ENCODE measurements at places on chromosomes 7 and 10.

DNA sequence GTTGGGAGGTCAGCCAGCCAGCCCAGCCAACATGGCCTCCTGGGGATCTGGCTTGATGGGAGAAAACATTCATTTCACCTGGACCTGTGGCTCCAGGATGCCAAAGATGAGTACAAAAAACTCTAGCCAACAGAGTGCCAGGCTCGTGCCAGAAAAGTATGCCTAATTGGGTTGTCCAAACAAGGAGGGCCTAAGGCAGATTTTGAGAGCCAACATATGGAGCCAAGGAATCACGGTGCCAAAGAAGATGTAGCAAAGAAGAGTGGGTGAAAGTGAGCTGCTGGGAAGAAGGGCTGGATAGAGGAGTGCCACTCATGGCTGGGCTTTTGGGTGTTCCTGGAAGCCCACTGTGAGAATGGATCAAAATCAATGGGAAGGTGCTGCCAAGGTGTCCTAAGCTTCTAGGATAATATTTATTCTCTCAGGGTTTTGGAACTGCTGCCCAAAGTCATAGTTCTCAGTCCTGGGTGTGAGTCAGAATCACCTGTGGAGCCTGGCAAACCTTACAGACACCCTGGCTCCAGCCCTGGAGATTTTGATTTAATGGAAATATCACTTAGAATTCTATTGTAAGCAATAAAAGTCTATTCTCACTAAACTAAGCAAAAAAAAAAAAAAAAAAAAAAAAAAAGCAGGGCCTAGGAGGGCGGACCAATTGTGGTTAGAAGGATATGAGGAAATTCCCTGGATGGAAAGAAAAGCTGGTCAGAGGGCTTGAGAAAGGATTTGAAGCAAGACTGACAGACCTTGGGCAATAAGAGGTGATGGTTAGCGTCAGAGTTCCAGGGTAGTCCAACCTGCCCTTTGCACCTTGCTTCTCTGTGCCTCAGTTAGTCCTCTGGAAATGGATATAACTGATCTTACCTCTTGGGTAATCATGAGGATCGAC lies 182.2 kb upstream of the PRR15 start:
- no peaks in the 10 kb centered on the region for H3K27me3 ChIP-seq
- no peaks in the 10 kb centered on the region for H3K4me1 ChIP-seq
- no peak for DNase-seq
- H3K4me3 ChIP-seq: no peak overlapping the region
- H3K27ac ChIP-seq: no peak overlapping the region

DNA sequence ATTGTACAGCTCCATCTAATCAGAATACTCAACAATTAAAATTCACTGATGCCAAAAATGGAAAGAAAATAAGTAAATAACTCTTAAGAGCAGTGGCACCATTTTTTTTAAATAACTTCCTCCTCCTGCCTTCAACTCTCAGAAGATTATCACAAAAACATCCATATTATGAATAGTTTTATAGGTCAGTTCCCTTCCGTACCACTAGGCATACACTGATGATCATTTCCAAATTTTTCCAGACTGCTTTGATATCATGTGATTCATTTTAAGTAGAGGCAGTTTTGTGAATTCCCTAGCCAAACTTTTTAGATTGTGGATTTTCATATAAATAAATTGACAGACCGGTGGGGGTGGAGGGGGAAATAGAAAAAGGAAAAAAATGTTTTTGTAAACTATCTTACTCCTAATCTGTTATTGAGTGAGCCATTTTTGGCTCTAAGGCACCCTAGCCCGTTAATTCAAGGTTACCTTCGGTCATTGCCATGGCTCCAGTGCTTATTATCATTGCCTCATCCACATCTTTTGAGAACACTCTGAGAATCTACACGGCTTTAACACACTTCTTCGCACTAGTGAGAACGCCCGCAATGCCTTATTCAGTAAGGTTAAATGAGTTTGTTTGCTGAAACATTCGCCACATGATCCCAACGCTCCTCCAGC lies 1.0 kb downstream of the FAM107B start:
- no peaks in the 10 kb centered on the region for H3K36me3 ChIP-seq
- DNase-seq: no peak
- H3K27ac ChIP-seq: no peak overlapping the region
- no peaks in the 10 kb centered on the region for H3K4me1 ChIP-seq
- H3K4me3 ChIP-seq: no peak overlapping the region
- H3K27me3 ChIP-seq: no peaks in the 10 kb centered on the region

GRCh38 chr7:1819259-1819841 lies 149.3 kb downstream of the ELFN1 start:
- no peaks in the 10 kb centered on the region for H3K36me3 ChIP-seq
- H3K4me3 ChIP-seq: no peak overlapping the region
- H3K4me1 ChIP-seq: no peaks in the 10 kb centered on the region
- H3K27ac ChIP-seq: no peak overlapping the region

DNA sequence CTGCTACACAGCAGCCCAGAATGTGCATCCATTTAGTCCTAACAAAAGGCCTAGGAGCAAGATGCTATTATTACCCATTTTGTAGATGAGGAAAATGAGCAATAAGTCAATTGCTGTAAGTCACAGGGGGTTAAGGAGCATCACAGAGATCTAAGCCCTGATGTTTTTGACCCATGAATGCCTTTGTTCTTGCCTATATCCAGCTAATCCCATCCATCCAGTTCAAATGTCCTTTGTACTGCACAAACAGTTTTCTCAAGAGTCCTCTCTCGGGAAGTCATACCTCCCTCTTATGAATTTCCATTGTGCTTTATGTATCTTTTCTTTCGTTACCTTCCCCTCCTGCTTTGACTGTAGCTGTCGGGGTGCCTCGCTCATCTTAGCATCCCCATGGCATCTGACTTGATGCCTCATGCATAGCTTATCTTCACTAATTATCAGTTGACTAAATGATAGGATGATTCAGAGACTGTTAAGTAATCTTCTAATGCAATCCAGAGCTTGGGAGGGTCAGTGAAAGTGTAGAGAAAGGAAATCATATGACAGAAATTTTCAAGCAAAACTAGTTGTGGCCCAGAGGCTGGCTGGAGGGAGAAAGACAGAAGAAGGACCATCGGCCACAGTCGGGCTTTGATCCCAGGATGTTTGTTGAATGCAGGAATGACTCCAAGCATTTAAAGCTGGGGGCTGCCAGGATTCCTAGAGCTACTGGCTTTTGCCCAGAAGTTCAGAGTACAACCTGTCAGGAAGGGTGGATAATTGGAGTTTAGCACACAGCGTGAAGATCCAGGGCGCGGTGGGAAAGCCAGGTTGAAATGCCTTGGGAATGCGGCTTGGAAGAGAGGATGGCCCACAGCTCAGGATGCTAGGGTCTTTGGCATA lies 23.5 kb downstream of the BLVRA start:
- H3K4me3 ChIP-seq: no peak overlapping the region
- H3K27me3 ChIP-seq: no peaks in the 10 kb centered on the region
- no peak for DNase-seq
- H3K4me1 ChIP-seq: peaks cover 10% of the 10 kb centered on the region
- no peaks in the 10 kb centered on the region for H3K36me3 ChIP-seq
- H3K27ac ChIP-seq: no peak overlapping the region

DNA sequence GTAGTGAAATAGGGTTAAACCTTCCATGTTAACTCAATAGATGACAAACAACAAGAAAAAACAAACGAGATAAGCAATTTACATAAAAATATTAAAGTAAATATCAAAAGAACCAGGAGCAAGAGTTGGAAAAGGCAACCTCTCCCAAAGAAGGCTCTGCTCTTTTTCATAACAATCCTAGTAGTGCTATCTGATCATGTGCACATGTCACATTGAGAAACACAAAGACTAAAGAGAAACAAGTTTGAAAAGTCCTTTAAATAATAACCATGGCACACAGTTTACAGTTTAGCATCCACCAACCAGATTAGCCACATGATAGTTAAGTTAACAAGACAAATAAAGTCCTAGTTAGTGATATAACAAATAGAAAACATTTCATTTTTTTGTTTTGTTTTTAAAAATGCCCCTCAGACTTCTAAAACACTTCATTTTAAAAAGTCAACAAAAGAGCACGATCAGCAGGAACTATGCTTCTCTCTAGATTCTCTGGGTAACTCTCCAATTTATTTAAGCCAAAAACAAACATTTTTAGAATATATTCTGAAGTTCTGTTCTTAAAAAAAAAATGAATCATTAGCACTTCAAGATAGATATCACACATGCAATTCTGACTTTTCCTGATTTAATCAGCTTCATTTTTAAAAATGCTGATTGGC lies 110.4 kb downstream of the PARD3 start:
- H3K27me3 ChIP-seq: no peaks in the 10 kb centered on the region
- H3K4me1 ChIP-seq: peaks cover 35% of the 10 kb centered on the region
- H3K4me3 ChIP-seq: no peak overlapping the region
- DNase-seq: no peak
- H3K36me3 ChIP-seq: no peaks in the 10 kb centered on the region

All from kidney (tissue), 22 donors.